ENCODE measurements at places on chromosomes 1 and 21.

DNA sequence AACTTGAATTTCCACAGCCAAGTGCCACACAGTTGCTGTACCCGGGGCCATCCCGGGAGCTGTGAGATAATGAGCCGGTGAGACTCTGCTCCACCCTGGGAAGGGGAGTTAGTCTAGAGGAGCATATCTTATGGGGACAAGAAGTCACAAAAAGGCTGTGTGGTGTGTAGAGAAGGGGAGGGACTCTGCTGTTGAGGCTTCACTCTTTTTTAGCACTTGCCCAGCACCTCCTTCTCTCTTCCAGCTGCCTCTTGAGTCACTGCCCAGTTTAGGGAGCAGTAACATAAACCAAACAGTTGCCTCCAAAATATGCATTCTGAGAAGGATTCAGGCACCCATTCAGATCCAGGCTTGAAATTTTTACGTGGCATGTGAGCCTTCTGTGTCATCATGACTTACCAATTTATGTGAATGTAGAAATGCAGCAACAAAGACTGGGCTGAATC is 744 bp upstream of the WDR26 start:
- H3K4me1 ChIP-seq: peaks cover 8% of the 10 kb centered on the region
- H3K4me3 ChIP-seq: peak overlapping the region; percentile 94
- peaks cover 6% of the 10 kb centered on the region for H3K27me3 ChIP-seq
- no peak for DNase-seq

- no peak for DNase-seq
- no peaks in the 10 kb centered on the region for H3K27me3 ChIP-seq
- no peak overlapping the region for H3K4me3 ChIP-seq
- no peaks in the 10 kb centered on the region for H3K36me3 ChIP-seq
These were observed 184.6 kb upstream of the JUN start for GRCh38 chr1:58968360-58968952.

DNA sequence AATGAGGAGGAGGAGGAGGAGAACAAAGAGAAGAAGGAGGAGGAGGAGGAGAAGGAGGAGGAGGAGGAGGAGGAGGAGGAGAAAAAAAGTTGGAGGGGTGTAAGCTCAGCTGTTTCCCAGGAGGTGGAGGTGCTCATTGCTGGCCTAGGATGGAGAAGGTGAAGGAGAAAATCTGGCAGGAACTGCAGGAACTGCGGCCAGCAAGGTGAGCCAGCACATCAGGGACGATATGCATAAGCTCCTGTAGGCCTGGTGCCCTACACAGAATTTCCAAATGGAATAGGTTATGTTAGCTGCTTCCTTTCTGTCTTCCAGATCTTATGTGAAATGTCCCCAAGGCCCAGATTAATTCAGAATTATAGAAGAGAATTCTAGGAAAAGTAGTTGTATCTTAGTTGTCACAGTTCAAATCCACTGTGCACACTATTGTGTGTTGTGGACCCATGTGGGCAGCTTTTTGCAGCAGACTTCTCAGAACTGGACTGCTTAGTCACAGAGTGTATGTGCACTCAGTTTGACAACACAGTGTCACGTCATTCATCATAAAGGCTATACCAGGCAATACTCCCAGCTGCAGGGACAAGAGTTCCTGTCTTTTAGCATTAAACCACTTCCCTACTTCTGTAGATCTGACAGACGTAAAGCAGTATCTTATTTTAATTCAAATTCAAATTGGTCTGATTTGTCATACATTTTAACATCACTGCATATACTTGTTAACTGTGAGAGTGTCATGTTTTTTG is 303.7 kb downstream of the HLX start:
- H3K36me3 ChIP-seq: no peaks in the 10 kb centered on the region
- H3K27ac ChIP-seq: no peak overlapping the region
- no peak overlapping the region for H3K4me3 ChIP-seq
- H3K27me3 ChIP-seq: peaks cover 1% of the 10 kb centered on the region

DNA sequence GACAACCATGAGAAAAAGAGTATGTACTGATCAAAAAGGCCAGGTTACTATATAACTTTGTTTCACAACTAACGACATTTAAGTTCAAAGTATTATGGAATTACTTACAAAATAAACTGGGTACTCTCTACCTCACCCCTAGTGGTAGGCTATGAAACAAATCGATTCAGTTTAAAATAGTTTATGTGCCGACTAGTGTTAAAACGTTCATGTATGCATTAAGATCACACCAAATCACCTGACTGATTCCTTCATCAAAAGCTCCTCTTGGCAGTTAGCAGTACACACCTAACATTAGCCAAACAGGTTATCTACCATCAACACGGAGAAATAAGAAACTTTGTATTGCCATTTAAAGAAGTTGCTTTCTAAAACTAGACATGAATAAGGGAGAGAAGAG is 137.1 kb downstream of the AKT3 start:
- peak overlapping the region; percentile 81 for H3K4me3 ChIP-seq
- H3K27ac ChIP-seq: peak overlapping the region; percentile 96
- no peaks in the 10 kb centered on the region for H3K36me3 ChIP-seq
- H3K27me3 ChIP-seq: peaks cover 11% of the 10 kb centered on the region
- no peak for DNase-seq

DNA sequence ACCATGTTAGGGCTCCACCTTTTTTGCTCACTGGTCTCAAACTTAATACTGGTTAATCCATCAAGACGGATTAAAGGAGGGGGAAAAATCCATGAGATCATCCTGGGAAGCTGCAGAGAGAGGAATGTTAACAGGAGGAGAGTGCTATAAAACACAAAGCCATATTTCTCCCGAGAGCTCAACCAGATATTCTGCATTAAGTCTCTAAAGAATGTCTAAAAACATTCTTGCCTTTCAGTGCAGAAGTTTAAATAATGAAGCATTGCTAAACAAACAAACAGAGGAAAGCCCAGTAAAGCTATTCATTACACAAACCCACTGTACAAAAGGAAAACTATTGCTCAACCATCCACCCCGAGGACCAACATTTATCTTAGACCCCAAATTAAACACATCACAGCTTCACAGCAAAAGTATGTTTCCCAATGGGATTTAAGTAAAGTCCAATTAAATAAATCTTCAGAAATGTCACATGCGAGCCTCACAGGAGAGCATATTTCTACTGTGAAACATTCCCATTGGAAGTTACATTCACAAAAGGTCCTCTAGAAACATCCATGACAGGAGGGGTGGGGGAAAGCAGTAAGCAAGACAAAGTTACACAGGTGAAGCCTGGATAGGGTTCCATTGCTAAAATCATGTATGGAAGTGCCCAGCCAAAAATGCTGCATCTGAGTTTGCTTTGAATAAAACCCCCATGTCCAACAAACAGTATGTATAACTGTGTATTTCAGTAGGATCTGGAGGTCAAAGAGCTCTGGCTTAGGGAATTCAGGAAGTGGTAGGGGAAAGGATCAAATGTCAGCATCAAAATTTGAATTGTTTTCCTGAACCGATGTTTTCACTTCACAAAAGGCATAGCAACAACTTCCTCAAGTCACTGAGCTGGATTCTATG is 23.3 kb downstream of the DUSP10 start:
- H3K27me3 ChIP-seq: peaks cover 2% of the 10 kb centered on the region
- no peak overlapping the region for H3K4me3 ChIP-seq
- peaks cover 9% of the 10 kb centered on the region for H3K36me3 ChIP-seq
- peaks cover 34% of the 10 kb centered on the region for H3K4me1 ChIP-seq
- no peak for DNase-seq
- no peak overlapping the region for H3K27ac ChIP-seq

GRCh38 chr1:18941221-18942141 is 15.0 kb downstream of the IFFO2 start:
- no peaks in the 10 kb centered on the region for H3K36me3 ChIP-seq
- H3K27me3 ChIP-seq: peaks cover 28% of the 10 kb centered on the region
- peak overlapping the region; percentile 55 for H3K4me3 ChIP-seq
- H3K4me1 ChIP-seq: peaks cover 60% of the 10 kb centered on the region
- no peak for DNase-seq
- H3K27ac ChIP-seq: peak overlapping the region; percentile 98

DNA sequence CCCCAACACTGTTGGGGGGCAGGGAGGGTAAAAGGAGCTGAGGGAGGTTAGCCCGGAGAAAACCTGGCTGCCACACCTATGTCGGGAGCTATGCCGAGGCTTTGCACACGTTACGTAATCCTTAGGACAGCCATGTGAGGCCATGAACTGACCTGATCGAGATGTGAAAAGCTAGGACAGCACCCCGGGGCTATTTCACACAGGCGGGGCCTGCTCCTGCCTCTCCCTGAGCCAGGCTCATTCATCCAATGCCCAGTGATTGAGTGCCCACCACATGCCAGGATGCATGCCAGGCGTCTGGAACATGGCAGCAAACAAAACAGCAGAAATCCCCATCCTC is 30.2 kb downstream of the LDLRAP1 start:
- peaks cover 19% of the 10 kb centered on the region for H3K4me1 ChIP-seq
- H3K36me3 ChIP-seq: no peaks in the 10 kb centered on the region
- DNase-seq: no peak
- no peak overlapping the region for H3K4me3 ChIP-seq
- H3K27me3 ChIP-seq: peaks cover 3% of the 10 kb centered on the region
- no peak overlapping the region for H3K27ac ChIP-seq

- peaks cover 2% of the 10 kb centered on the region for H3K27me3 ChIP-seq
- H3K27ac ChIP-seq: no peak overlapping the region
- no peaks in the 10 kb centered on the region for H3K4me1 ChIP-seq
- no peaks in the 10 kb centered on the region for H3K36me3 ChIP-seq
These were observed 29.3 kb downstream of the MORC3 start for GRCh38 chr21:36349315-36349714.

DNA sequence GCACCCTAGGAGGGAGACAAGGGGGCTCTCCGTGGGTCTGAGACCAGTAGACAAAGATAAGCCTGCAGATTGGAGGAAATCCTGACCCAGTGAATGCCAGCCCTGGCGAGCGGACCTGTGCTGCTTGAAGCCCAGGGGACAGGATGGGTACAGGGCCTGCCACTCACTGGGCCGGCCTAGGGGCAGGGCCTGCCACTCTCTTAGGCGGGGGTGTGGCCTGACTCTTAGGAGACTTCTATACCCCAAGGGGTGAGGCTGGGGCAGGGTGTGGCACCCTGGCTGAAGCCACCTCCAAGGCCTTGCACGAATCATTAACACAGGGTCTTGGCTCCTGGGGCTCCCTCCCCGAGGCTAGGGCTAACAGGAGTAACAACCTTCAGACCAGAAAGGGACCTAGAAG is 30.7 kb downstream of the TRIM62 start:
- peaks cover 33% of the 10 kb centered on the region for H3K4me1 ChIP-seq
- peak overlapping the region; percentile 99 for H3K27ac ChIP-seq
- H3K4me3 ChIP-seq: peak overlapping the region; percentile 54

GRCh38 chr21:45912611-45913417 is 68.8 kb upstream of the COL6A1 start:
- no peak overlapping the region for H3K4me3 ChIP-seq
- peaks cover 12% of the 10 kb centered on the region for H3K27me3 ChIP-seq
- no peak overlapping the region for H3K27ac ChIP-seq
- no peaks in the 10 kb centered on the region for H3K36me3 ChIP-seq
- H3K4me1 ChIP-seq: peaks cover 5% of the 10 kb centered on the region

GRCh38 chr1:154849645-154850131 is 20.4 kb downstream of the KCNN3 start:
- peaks cover 40% of the 10 kb centered on the region for H3K4me1 ChIP-seq
- peak overlapping the region; percentile 10 for H3K27ac ChIP-seq
- peak overlapping the region; percentile 1 for H3K4me3 ChIP-seq
- no peak for DNase-seq
- H3K36me3 ChIP-seq: no peaks in the 10 kb centered on the region
- H3K27me3 ChIP-seq: peaks cover 6% of the 10 kb centered on the region

- peaks cover 21% of the 10 kb centered on the region for H3K4me1 ChIP-seq
- H3K36me3 ChIP-seq: no peaks in the 10 kb centered on the region
- DNase-seq: peak; percentile 69
- peaks cover 3% of the 10 kb centered on the region for H3K27me3 ChIP-seq
- H3K27ac ChIP-seq: peak overlapping the region; percentile 89
- H3K4me3 ChIP-seq: peak overlapping the region; percentile 96
These were observed 837 bp downstream of the SLC16A1 start for GRCh38 chr1:112954945-112955772.

GRCh38 chr1:7004181-7004580 is 218.9 kb downstream of the CAMTA1 start:
- H3K27ac ChIP-seq: no peak overlapping the region
- DNase-seq: no peak
- no peaks in the 10 kb centered on the region for H3K36me3 ChIP-seq

GRCh38 chr1:209030454-209031167 is 552.9 kb upstream of the CAMK1G start:
- DNase-seq: no peak
- peaks cover 2% of the 10 kb centered on the region for H3K27me3 ChIP-seq
- H3K36me3 ChIP-seq: no peaks in the 10 kb centered on the region
- peaks cover 4% of the 10 kb centered on the region for H3K4me1 ChIP-seq
- H3K4me3 ChIP-seq: no peak overlapping the region

DNA sequence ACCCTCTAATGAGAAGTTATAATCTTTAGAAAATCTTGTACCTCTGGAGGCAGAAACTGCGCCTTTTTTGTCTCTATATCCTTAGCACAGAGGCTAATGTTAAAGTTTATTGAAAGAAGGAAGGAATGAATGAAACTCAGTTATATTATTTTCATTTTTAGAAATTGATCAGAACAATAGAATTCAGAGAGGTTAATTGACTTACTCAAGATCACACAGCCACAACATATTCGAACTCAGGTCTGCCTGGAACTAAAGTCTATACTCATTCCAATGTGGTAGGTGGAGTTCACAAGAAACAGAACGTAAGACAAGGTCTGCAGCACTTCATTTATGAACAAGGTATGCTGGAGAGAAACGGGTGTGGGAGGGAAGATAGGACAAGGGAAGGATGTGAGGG is 23.0 kb upstream of the ITPKB start:
- no peak overlapping the region for H3K4me3 ChIP-seq
- DNase-seq: no peak
- H3K4me1 ChIP-seq: peaks cover 1% of the 10 kb centered on the region
- peaks cover 5% of the 10 kb centered on the region for H3K27me3 ChIP-seq
- H3K36me3 ChIP-seq: peaks cover 5% of the 10 kb centered on the region

DNA sequence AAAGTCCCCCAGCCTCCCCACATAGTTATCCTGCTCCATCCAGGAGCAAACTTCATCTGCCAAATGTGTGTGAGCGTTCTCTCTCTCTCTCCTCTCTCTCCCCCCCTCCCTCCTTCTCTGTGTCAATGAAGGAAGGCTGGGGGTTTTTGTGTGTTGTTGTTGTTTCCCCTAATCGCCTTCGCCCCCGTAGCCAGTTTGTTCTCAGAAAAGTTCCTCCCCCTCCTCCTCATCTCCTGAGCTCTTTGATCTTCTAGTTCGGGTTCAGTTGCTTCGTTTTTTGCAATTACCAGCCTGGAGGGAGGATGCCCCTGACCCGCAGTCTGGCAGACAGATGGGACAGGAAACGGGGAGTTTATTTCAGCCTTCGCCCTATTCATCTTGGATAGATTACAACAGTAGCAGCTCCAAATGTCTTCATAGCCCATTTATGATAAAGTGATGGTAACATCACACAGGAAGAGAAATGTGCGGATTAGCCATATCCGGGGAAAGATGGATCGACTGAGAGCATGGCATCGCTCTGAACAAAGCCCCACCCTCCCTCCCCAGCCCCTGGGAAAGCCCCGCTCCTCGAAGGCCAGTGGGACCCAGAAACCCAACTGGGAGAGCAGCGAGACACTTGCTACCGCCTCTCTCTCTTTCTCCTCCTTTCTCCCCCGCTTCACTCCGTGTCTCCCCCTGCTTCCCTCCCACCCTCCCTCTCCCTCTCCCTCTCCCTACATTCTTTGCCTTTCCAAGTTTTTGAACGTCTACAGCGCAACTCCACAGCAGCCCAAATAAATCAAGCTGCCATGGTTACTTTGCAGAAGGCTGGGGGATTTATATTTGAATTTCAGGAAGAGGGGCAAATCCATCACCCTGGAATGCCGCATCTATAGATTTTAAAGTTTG is 139.7 kb upstream of the ARHGEF16 start:
- H3K27ac ChIP-seq: no peak overlapping the region
- peaks cover 7% of the 10 kb centered on the region for H3K27me3 ChIP-seq
- peaks cover 12% of the 10 kb centered on the region for H3K4me1 ChIP-seq
- H3K36me3 ChIP-seq: no peaks in the 10 kb centered on the region
- no peak for DNase-seq

GRCh38 chr21:38802050-38803026 is 3.4 kb upstream of the ETS2 start:
- H3K36me3 ChIP-seq: no peaks in the 10 kb centered on the region
- H3K4me3 ChIP-seq: no peak overlapping the region
- no peak overlapping the region for H3K27ac ChIP-seq
- no peaks in the 10 kb centered on the region for H3K4me1 ChIP-seq
